ENCODE measurements at places on chromosomes 4 and X. TPM values are rescaled to one million over a fixed set of nuclear protein-coding genes. Genes with fewer than 3 reads are reported as not detected.

GRCh38 chr4:120699354-120699753, 223.2 kb downstream of the PRDM5 start:
- no peak for DNase-seq

Gene HSFX2
- not detected for total RNA-seq

DNA sequence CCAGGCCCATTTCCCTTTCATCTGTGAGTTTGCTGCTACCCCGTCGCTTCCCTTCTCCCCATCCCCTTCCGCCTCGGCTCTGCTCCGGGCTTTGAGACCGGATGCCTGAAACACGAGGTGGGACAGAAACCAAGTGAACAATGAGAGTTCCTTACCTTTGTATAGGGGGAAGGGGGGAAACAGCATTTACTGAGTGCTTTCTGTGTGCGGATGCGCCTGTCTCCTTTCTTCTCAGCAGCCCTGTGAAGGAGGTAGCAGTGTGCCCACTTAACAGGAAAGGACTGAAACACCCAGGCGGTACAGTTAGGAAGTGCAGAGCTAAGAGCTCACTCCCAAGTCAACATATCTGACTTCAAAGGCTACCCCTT, 43.2 kb upstream of the TMSB15B start:
- no peak for DNase-seq

- DNase-seq, result no peak
Measured at GRCh38 chr4:74997948-74998729, 65.2 kb downstream of the PARM1 start.

DNA sequence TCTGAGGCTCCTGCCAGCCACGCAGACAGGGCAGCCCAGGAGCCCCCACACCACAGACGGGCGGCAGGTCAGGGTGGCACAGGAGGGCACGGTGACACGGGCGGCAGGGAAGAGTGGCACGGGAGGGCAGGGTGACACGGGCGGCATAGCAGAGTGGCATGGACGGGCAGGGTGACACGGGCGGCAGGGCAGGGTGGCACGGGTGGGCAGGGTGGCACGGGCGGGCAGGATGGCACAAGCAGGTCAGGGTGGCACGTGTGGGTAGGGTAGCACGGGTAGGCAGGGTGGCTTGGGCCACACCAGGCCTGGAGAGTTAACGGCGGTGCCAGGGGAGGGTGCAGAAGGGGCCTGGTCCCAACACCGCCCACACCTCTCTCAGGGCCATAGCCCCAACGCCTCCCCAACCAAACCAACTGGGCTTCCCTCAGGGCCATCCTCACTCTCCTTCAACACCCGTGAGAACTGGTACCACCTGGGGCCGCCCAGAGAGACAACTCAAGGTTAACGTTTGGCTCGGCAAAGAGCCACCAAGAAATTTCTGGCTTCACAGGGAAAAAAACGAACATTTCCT, 3.4 kb downstream of the CTBP1 start:
- peak; percentile 49 for DNase-seq

DNA sequence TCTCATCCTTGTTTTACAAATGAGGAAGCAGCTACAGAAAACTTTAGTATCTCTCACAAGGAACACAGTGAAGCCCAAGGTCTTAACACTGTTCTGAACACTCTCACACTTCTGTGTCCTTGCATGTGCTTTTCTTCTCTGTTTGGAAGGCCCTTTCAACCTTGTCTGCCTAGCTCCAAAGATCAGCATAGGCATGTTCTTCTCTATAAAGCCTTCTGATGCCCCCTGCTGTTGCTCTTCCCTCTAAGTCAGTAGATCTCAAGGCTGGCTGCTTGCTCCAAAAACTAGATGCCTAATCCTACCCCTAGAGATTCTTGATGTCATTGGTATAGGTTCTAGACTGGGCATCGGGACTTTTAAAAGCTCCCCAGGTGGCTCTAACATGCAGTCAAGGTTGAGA, 5.9 kb downstream of the APOO start:
- peak; percentile 27 for DNase-seq

DNA sequence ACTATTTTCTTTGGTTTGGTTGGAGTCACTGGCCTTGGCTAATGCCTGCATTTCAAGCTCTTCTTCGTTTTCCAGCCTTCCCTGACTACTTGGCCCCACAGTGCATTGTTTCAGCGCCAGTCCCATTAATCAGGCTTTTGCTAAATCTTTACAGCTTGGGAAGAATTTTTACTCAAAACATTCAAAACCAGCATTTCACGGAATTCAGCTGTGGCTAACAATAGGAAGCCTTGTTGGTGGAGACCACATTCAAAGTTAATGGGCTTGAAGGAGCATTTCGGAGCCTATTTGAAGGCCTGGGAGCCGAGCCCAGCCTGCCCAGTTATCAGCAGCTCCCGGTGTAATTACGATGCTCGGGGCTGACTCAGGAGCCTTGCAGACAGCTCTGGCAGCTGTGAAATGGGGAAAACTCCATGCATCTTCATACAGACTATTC, 30.8 kb upstream of the VCX2 start:
- no peak for DNase-seq

Gene MND1
- not detected for total RNA-seq

DNA sequence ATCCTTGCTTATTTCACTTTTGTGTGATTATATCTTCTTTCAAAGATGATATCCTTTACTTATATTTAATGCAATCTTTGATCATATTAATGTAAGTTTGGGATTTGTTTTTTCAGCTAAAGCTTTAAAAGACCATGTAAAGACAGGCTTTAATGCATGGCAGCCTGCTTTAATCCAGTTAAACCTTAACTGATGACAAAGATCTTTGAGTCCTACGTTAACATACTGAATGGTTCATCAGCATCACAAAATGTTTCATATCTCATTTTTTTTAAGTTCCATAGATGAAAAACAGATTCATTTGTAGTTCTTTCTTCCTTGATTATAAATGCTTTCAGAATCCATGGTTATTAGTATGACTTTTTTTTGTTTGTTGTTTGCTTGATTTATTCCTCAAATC, 1102.8 kb downstream of the FSTL5 start:
- DNase-seq, result no peak

DNA sequence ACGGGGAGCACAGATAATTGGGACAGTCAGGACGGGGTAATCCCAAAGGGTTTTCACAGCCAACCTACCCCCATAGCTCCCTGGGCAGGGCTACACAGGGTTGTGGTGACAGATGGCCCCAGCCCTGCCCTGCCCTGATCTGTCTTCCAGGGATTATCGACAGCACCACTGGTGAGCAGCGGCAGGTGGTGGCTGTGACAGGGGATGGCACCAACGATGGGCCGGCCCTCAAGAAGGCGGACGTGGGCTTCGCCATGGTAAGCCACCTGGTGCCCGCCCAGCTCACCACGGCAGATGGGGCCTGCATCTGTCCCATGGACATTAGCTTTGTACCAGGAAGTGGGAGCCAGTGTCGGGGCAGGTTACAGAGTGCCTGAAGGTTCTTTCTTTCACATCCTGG, 39.3 kb downstream of the ATP2B3 start:
- no peak for DNase-seq

GRCh38 chrX:49129427-49129826, 5.9 kb upstream of the GPKOW start:
- no peak for DNase-seq

Gene L1CAM
- 1.8 TPM for total RNA-seq

GRCh38 chr4:52051213-52051614, at the start of gene SPATA18:
Gene SPATA18 (plus strand): TSS chr4:52051304. CDS start chr4:52051705, 401 bp downstream.
- peak; percentile 52 for DNase-seq

GRCh38 chr4:69600013-69600412, 39.4 kb downstream of the UGT2A2 start:
- DNase-seq, result no peak

Gene NMU
- total RNA-seq, result not detected

Gene ENPEP
- 10.2 TPM for total RNA-seq

DNA sequence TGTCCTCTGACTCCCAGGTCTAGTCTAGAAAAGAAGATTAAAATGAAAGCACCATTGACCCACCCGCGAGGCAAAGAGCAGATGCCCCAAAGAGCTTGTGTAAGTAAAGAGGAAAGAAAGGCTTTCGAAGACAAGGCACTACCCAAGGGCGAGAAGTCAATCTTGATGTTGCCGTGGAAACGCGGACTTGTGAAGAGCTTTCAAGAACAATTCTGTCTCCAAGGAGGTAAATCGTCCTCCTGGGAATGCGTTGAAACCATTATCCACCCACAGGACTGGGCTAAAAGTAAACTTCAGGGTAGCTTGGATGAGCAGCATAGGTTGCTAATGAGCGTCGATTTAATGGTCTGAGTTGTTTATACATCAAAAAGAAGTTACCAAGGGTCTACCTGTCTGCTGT, 189.3 kb downstream of the DHRSX start:
- DNase-seq, result no peak

Gene CLDN2
- total RNA-seq, result not detected

DNA sequence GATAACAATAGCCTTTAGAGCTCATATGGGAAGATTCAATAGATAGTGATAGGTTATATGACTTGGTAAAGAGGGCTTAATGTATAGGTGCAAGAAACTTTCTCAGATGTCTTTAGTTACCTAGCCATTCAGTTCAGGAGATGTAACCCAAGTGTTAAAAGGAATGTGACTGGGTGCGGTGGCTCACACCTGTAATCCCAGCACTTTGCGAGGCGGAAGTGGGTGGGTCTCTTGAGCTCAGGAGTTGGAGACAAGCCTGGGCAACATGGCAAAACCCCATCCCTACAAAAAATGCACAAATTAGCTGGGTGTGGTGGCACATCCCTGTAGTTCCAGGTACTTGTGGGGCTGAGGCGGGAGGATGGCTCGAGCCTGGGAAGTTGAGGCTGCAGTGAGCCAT, 7.9 kb downstream of the TET2 start:
- DNase-seq, result no peak

Gene HS6ST2
- total RNA-seq, result 1.2 TPM

Gene TEX13B
- total RNA-seq, result not detected

Gene CXCL1
- 0.80 TPM for total RNA-seq

DNA sequence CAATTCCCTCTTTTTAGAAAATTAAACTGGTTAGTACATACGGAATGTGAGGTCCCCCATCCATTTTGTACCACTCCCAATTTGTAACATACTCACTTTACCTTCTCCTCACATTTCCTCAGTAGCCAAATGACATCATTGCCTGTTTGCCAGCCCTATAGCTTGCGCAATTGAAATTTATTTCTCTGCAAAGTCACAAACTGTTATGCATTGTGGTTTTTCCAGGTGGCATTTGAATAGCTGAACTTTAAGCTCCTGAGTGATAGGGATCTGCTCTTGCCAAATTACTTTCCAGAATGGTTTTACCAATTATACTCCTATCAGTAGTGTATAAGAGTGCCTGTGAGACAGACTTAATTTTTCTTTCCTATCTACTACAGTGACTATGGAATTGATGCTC, 7.7 kb downstream of the COL4A5 start:
- DNase-seq, result no peak

DNA sequence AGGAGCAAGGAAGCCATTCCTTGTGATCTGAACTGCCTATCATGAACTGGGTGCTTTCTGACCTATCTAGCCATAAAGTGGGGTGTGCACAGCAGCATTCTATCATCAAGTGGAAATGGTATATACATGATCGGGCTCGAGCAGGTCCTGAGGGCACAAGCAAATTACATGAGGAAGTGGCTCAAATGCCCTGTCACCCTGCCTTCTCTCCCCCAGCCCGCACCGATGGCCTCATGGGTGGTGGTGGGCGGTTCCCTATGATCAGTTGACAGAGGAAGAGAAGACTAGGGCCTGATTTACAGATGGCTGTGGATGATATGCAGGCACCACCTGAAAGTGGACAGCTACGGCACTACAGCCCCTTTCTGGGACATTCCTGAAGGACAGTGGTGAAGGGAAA, 46.3 kb upstream of the BCLAF3 start:
- DNase-seq, result no peak

- DNase-seq, result no peak
Measured at GRCh38 chrX:55638933-55639332, 15.7 kb downstream of the FOXR2 start.

DNA sequence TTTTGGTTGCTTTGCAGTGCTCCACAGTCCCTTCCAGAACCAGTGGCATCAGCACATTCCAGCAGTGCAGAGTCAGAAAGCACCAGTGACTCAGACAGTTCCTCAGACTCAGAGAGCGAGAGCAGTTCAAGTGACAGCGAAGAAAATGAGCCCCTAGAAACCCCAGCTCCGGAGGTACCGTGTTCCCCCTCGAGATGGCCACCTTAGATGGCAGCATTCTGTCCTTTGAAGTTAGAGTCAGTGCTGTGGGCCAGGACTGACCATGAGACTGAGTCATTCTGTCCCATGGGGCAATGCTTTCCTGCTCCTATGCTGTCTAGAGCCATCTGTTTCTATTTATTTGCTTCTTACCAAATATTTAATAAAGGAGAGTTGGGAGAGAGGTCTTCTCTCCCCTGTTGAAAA, 112.3 kb downstream of the KLHL8 start:
- DNase-seq, result no peak

- DNase-seq, result no peak
Measured at GRCh38 chr4:86338521-86338920, 21.3 kb downstream of the MAPK10 start.

- no peak for DNase-seq
Measured at GRCh38 chrX:112067601-112068000, 15.0 kb downstream of the TRPC5 start.

DNA sequence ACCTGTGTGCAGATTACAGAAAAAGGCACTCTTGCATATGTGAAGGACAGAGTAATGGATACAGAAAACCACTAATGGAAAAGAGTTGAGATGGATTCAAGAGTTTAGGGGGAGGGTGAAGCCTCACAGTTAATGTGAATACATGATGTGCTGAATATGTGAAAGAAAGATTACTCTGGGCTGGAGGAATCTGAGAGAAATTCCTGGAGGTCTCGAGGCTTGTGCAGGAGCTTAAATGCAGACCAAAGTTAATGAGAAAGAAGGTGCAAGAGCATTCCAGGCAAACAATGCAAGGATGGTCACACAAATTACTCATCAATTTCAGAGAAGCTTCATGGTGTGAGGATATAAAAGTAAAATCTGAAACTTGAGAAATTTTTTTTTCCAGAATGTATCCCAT, 768.8 kb downstream of the STPG2 start:
- no peak for DNase-seq

Gene CCDC158
- total RNA-seq, result 4.3 TPM

- no peak for DNase-seq
Measured at GRCh38 chrX:125333583-125333982, 13.9 kb downstream of the TEX13C start.

- no peak for DNase-seq
Measured at GRCh38 chr4:74205559-74205958, 47.6 kb downstream of the MTHFD2L start.

- no peak for DNase-seq
Measured at GRCh38 chr4:188347339-188347738, 208.1 kb downstream of the TRIML1 start.

Gene ARHGAP4
- 21.5 TPM for total RNA-seq

- DNase-seq, result no peak
Measured at GRCh38 chr4:26212528-26212927, 108.3 kb upstream of the RBPJ start.

Gene SPIN4
- total RNA-seq, result 7.5 TPM

DNA sequence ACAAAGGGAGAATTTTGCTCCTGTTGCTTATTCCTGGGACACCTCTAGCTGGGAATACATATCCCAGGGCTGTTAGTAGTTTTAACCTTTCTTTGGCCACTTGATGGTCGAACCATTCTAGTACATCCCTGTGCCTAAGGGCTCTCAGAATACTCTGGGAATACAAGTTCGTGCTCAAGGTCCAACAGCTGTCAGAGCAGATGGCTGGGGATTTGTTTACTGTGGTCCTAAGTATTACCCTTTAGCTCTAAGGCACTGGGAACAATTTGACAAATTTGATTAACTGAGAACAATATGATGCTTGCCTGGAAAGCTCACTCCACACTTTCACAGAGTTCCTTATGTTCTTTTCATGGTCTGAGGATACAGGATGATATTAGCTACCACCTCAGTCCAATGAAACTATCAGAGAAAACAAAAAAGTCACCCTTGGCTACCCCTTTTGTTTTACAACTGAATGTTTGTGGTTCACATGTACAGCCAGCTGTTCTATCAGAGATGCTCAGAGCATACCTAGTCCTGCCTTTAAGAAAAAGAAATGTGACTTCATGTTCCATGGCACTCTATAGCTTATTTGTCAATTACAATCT, 47.4 kb upstream of the PHOX2B start:
- no peak for DNase-seq

Measured in breast epithelium (tissue), 4 donors.